ELF-1 (cell line): ENCODE measurements at places on chromosomes 11 and 22.

GRCh38 chr22:44892243-44892642 lies 117.6 kb downstream of the PHF21B start:
- no peak for DNase-seq

- DNase-seq: no peak
These were observed 144.9 kb downstream of the ARHGAP42 start for GRCh38 chr11:100831929-100832494.

DNA sequence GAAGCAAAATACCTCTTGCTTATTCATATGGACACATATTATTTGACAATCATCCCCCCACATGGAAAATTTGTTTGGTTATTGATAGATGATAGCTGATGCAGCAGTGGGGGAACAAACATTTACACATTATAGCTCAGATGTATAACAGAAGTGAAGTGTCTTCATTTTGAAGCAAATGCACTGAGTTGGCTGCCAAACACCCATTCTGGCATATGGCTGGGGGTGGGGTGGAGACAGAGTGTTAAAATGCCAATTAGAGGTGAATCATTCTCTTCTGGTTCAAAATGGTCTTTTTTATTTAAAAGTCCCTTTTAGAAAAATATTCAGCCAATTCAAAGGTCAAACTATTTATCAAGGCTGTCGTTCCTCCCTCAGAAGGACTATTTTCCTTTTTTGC lies 157.3 kb upstream of the TRPC6 start:
- DNase-seq: no peak

DNA sequence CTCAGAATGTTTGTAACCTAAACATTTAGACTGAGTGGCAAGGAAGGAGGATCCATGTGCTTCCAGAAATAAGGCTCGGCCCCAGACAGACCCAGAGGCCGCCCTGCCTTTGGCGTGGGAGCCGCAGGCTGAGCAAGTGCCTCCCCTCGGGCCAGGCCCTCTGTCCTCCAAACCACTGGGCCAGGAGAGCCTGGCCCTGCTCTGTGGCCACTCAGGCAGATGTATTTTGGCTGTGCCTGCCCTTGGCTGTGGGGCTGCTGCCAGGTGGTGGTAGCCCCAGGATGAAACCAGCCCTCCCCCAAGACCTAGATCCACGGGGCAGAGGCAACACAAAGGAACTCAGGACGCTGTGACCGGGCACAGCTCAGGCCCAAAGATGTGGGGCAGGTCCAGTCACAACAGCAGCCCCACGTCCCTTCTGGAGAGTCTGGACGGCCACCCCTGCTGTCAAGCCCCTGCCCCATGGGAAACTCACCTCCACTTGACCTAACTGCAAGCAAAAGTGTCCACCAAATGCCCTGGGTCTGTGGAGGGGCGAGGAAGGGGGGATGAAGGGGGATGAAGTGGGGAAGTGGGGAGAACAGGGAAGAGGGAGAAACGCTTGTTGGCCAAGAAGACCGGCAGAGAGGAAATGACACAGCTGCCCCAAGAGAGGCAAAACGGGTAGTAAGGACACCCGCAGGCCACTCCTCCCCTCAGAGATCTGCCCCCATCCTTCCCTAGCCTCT lies 24.0 kb downstream of the PISD start:
- DNase-seq: no peak

GRCh38 chr11:76424379-76424778 lies 20.4 kb upstream of the EMSY start:
- DNase-seq: no peak

GRCh38 chr11:10327254-10327653 lies 22.4 kb downstream of the ADM start:
- no peak for DNase-seq

GRCh38 chr11:88402192-88402715 lies 64.7 kb upstream of the CTSC start:
- no peak for DNase-seq

DNA sequence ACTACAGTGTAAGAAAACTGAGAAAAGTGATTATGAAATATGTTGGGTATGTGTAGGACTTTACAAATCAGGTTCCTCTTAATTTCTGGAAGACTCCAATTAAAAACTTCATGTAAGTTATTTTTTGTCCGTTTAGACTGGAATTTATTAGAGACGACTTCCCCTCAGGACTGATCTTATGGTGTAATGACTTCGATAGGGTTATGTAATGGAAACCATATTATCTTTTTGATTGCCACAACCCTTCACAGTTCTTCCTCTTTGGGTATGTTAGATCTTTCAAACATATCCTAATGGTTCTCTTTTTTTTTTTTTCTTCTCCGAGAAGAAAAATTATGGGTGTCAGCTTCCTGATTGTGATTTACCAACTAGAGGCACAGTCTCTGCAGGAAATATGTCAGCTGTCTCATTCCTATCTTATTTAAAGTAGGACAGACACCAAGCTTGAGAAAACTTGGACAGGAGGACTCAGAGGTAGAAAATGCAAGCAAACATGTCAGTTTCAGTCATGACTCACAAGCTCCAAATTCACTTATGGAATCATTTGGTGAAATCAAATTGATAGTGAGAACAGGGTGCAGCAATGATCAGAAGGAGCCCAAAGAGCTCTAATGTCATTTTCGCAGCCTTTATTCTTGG lies 11.1 kb upstream of the LDLRAD3 start:
- DNase-seq: no peak

GRCh38 chr11:97905671-97906070 lies 1115.1 kb upstream of the CNTN5 start:
- DNase-seq: no peak

DNA sequence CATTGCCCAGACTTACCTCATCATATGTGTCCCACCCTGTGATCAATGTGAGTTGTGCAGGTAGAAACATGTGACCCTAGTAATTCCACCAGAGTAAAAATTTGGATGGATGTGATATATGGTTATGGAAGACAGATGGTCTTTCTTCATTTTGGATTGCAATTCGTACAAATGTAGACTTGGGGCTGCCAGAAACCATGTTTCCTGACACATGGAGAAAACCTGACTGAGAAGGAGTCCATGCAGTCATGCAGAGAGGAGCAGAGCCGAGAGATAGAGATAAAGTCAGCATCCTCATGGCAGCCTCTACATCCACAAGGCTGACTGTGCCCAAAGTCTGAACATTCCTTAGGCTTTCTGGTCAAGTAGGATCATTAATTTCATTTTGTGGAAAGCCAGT lies 678.1 kb upstream of the KIRREL3 start:
- DNase-seq: no peak

DNA sequence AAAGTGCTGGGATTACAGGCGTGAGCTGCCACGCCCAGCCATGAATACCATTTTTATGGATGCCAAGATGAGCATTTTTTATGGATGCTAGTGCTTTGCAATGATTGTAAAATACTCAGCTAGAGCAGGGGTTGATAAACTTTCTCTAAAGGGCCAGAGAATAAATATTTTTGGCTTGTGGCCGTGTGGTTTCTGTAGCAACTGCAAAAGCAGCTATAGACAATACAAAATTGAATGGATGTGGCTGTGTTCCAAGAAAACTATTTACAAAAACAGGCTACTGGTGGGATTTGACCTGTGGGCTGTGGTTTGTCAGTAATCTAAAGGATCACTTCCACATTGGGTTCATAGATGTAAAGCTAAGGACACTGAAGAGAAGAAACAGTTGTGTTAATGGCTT lies 56.0 kb downstream of the COMMD9 start:
- no peak for DNase-seq

- no peak for DNase-seq
These were observed 37.8 kb downstream of the ARL14EP start for GRCh38 chr11:30360741-30361140.

- DNase-seq: peak; percentile 91
These were observed at the start of gene TTC9C for GRCh38 chr11:62728171-62728988. TSS of gene TTC9C (plus strand) at chr11:62728486. CDS start at chr11:62728849, 363 bp downstream.

DNA sequence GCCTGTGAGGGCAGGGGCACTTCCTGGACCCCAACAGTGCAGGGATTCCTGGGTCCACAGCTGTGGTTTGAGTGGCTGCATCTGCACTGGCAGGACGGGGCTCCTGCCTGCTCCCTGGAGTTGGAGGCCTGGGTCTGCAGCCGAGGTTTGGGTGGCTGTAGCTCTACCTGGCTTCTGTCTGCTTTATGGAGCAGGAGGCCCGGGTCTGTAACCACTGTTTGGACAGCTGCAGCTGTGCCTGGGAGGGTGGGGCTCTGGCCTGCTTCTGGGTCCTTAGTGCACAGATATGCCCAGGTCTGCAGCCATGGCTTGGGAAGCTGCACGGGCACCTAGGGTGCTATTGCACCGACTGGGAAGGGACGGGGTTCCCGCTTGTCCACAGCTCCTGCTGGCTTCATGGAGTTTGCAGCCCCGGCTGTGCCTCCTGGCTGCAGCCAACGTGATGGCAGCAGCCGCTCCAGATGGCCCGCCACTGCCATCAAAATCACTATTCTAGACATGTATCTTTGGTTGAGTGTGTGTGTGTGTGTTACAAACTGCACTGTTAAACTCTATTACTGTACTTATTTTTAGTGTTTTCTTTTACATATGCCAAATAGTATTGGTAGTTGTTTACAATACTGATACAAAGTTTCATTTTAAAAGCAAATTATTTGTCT lies 412.3 kb upstream of the KIRREL3 start:
- no peak for DNase-seq

- DNase-seq: peak; percentile 84
These were observed 60.6 kb upstream of the PRDM11 start for GRCh38 chr11:45085646-45086501.

- no peak for DNase-seq
These were observed 227.6 kb downstream of the MN1 start for GRCh38 chr22:27574002-27574366.

- DNase-seq: no peak
These were observed 7.4 kb upstream of the CLMP start for GRCh38 chr11:123202155-123203151.

- peak; percentile 16 for DNase-seq
These were observed 12.1 kb downstream of the GAL3ST1 start for GRCh38 chr22:30562366-30562765.

DNA sequence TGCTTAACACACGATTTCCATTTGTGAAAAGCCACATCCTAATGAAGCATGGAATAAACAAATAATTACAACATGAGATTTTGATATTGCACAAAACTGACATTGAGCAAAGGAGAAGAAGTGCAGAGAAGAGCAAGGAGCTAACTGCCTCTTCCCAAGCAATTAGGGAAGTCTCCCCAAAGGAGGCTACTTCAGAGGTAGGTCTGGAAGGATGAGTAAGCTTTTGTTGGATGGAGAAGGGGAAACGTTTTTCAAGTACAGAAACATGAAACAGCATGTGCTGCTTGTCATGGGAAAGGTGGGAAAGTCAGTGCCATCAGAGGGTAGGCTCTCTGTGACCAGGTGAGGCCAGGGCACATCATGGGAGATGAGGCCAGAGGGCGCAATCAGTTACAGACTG lies 132.2 kb upstream of the SESN3 start:
- DNase-seq: no peak

GRCh38 chr22:46044621-46045458 lies 67.9 kb upstream of the WNT7B start:
- DNase-seq: no peak

DNA sequence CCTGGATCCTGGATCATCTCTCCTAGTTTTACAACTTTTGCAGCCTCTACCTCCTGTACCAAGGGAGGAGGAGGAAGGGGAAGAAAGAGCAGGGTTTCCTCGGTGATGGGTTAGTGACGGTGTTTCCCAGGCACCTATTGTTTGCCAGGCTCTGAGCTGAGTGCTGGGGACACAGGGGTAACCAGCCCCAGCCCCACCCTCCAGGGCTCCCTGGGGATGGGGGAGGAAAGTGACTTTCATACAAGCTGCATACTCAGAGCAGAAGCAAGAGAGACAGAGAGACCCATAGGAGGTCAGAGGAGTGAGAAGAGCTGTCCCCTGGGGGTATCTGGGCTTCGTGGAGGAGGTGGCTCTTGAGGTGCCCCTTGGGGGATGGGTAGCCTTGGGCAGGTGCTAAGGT lies 89.4 kb upstream of the THY1 start:
- DNase-seq: no peak
